Effector memory CD4-positive, alpha-beta T cell (primary cell): ENCODE measurements at places on chromosomes 12 and 14.

GRCh38 chr14:53152184-53152886, 788 bp downstream of the DDHD1 start:
- DNase-seq, result peak; percentile 43

DNA sequence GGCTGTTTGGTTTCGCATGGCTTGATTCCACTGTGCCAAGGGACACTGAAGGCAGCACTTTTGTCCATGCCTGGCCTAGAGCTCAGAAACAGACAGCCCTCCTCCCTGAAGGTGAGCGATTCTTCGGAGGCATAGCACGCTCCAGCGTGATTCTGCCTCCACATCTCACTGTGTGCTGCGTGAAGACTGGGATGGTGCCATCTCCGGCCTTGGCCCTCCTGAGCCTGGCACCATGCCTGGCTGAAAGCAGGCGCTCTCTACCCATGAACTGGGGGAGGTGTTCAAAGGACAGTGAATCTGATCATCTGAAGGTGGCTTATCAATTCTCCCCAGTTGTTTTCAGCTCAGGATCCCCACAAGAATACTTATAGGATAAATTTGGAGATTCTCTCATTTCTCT, 187.4 kb downstream of the TTC7B start:
- no peak for DNase-seq

GRCh38 chr12:7731486-7731885, 15.7 kb downstream of the CLEC4C start:
- DNase-seq, result no peak

DNA sequence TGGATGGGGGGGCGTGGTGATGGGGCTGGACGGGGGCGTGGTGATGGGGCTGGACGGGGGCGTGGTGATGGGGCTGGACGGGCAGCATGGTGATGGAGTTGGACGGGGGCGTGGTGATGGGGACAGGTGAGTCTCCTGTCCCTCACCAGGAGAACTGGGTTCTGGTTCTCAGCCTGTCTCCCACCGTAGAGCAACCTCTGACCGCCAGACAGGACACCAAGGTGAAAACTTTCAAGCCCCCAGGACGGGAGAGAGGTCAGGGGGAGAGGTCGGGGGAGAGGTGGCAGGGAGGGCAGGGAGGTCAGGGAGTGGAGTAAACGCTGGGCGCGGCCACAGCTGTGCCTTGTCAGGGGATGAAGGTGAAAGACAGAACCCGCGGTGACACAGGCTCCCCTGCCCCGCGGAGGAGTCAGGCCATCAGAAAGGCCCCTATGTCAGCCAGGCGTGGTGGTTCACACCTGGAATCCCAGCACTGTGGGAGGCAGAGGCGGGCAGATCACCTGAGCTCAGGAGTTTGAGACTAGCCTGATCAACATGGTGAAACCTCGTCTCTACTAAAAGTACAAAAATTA, 84.6 kb downstream of the GALNT9 start:
- no peak for DNase-seq

GRCh38 chr12:29971446-29971845, 187.7 kb upstream of the TMTC1 start:
- no peak for DNase-seq

GRCh38 chr12:1464925-1465324, 129.5 kb downstream of the FBXL14 start:
- DNase-seq, result no peak

- DNase-seq, result no peak
Measured at GRCh38 chr12:52860102-52860823, 11.5 kb upstream of the KRT78 start.

GRCh38 chr14:71541973-71542690, 390.1 kb upstream of the RGS6 start:
- DNase-seq, result no peak
